Gastroesophageal sphincter (tissue), 4 donors: ENCODE measurements at places on chromosomes 4 and X. TPM values are rescaled to one million over a fixed set of nuclear protein-coding genes. Genes with fewer than 3 reads are reported as not detected.
A peak's percentile ranks its signal among the peaks of the same experiment; 100 is the strongest.

- ATAC-seq: no peak
Measured at GRCh38 chrX:123159403-123159802, 24.7 kb upstream of the GRIA3 start.

DNA sequence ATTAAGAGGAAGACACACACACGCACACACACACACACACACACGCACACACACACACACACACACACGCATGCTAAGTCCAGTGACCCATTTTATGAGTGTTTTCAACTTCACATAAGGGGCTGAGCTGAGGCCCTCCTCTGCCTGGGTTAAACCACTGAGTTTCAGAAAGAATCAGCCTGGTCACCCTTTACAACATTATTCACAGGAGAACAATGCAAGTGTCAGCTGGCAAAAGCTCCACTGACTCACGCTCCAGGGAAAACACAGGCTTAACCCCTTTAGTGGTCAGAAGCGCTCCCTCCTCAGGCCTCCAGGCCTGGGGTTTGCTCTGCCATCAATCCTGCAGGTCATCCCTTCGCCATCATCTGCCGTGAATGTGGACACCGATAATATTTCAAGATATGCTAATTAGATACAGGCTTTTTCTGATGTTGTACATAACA is 46.9 kb downstream of the ACOX3 start:
- ATAC-seq: peak; percentile 87

DNA sequence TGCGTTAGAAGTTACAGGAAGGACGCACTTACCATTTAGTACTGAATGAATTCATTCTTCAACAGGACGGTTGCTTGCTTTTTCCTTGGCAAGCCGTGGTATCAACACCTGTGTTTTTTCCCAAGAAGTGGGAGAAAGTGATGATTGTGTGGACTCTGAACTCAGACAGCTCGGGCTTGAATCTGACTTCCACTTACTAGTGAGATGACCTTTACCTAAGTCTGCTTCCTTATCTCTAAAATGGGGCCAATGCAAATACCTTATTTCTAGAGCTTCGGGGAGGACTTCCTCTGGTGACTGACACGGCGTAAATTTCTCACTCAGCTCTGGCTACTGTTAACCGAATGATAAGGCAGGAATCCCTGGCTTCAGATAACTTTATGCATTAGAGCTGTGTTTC is 146.8 kb upstream of the RBPJ start:
- ATAC-seq: no peak

DNA sequence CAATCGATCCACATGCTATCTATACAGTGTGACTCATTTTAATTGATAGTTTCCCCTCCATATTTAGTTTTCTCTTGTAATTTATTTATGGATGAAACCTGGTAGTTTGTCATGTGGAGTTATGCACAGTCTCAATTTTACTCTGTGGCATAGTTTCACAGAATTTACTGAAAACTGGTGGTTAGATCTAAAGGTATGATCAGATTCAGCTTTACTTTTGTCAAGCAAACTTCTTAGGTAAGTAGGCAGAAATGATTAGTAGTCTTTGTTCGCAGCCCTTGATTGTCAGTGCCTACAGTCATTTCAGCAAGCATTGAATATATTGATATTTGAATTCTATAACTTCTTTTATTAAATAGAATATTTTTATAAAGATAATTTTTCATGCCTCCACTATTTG is 2.5 kb downstream of the ADD1 start:
- no peak for ATAC-seq

DNA sequence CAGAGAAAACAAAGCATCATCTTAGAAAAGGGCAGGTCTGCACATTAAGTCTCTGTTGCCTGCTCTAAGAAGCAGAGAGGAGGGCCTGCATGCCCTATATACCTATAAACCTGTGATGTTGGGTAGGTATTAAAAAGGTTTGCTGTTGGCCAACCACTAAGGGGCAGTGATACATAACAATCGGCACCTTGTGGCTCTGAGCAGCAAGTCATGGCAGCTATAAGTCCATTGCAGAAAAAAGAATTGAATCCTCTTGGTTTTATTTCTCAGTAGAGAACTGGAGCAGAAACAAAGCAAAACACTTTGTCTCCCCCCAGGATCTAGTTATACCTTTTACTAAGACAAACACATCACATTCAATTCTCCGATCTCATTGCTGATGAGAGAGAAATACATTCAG is 1364.4 kb downstream of the STIM2 start:
- ATAC-seq: no peak

DNA sequence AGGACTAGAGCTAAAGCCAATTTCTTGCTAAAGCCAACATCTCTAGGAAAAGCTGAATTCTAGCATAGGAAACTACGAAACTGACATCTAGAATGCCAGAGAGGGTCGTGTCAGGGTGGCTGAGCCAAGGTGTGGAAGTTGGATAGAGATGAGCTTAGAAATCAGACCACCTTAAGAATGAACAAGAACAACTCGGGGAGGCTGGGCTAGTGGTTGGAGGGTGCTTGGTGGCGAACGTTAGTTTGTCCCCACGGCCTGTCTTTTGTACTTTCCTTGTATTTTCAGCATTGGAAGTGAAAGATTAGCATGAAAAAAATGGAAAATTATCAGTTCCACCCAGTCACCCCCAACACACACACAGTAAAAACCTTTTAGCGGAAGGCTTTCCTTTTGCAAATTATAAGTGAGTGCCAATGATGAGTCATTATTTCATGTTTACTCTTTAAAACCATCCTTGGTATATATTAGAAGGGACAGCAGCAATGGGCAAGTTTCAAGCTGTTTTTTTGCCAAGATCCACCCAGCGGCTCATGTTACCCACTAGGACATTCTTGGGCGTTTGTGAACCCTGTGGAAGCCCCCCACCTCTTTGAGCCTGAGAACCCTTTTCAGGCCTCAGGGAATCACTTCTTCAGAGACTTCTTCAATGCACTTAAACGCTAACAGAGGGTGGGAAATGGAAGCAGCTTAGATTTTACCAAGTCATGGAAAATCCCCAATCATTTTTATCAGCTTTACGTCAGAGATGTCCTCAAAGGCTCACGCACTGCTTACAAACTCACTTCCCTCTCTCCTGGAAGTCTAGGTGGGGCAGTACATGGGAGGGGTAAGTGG is 4.9 kb upstream of the PPEF1 start:
- ATAC-seq: no peak

DNA sequence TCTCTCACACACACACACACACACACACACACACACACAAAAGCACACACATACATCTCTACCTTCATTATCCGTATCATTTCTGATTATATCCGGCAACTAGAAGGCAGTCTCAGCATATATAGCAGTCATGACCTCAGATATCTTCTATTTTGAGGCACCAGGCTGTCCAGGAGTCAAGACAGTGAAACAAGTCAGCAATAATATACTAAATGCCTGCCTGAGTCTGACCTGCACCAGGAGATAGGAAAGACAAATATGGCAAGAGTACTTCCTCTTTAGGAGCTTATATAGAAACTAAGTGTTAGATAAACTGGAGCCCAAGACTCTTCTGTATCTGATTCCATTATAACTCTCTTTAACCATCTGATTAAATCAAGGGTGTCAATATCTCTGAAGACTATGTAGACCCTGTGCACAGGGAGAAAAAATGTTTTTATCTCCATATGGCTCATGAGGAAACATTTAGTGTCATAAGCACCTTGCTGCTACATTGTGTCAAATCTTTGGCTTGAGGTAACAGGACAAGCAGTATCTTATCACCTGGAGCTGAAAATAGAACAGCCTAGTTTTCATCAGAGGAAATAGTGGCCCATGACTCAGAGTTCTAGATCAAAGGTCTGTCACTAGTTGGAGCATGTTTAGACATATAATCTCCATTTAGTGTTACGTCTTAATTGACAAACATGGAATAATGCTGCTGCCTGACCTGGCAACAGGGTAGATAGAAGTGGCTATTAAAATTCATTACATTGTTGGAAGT is 27.0 kb upstream of the FAM47B start:
- no peak for ATAC-seq

GRCh38 chr4:36133658-36134057 is 110.7 kb downstream of the ARAP2 start:
- ATAC-seq: no peak

The CTAG1A gene
- total RNA-seq: not detected

The RHOXF2B gene
- total RNA-seq: not detected

The PNCK gene
- total RNA-seq: 18.4 TPM

The RAB9B gene
- total RNA-seq: 25.4 TPM

The PHEX gene
- total RNA-seq: 0.40 TPM
